ENCODE measurements at places on chromosomes 12 and 14. TPM values are rescaled to one million over a fixed set of nuclear protein-coding genes. Genes with fewer than 3 reads are reported as not detected.

- peak; percentile 65 for DNase-seq
Observed at GRCh38 chr14:89617481-89618329, 200.7 kb upstream of the FOXN3 start.

Gene DCN
- total RNA-seq, result 120 TPM

DNA sequence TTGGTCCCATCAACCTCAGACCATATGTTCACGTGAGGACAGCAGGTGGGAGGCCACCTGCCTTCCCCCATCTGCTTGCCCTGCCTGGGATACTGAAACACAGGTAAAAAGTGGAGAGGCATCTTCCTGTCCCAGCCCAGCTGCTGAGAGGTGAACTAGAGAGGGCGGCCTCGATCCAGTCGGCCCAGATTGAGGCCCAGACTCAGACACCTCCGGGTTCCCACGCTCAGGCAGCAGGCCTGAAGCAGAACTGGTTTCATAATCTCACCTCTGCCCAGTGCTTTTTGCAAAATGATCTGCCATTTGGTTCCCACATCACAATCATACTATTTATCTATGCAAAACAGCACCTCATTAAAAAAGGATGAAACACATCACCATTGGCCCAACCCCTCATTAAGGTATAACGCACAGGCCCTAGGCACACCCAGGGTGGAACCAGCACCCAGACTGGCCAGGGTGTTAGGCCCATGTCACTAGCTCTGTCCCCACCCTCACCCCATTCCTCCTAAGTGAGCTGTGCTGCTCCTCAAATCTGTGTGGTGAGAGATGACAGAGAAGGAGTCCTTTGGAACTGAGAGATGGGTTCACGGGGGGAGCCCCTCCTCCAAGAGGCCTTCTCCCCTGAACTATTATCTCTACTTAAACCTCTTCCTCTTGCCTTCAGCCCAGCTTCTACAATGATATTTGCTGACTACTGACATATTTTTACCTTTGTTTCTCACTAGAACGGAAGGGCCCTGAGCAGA lies 81.1 kb downstream of the ZFP36L1 start:
- DNase-seq, result no peak

GRCh38 chr12:56720731-56721151 lies 4.4 kb downstream of the NACA start:
- DNase-seq, result no peak

Gene CPNE6
- 0.36 TPM for total RNA-seq

DNA sequence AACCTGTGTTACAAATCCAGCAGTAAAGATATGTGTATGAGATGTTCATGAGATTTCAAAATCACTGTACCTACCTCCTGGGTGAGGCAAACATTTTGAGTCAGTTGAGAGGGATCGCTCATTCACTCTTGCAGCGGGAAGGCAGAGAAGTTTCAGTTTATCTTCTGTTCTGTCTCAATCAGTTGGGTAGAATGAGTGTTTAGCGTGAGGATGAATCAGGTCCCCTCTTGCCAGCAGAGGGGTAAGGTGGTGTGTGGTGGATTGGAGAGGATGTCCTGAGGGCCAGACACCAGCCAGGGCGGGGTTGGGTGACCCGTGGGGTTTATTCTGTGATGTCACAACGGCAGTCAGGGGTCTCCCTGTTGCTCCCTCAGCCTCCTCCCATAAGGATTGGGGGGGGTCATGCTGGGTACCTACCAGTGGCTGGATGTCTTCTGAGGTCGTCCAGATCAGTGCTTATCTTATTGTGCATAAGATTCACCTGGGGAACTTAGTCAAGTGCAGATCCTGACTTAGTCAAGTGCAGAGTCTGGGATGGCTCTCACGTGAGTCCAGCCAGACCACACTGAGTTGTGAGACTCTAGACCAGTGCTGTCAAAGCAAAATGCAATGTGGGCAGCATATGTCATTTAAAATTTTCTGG lies at the start of gene GSG1:
TSS of gene GSG1 (minus strand) at position 277 of the 643 bp plus-strand sequence. CDS start at position 122, 155 bp downstream.
- no peak for DNase-seq

DNA sequence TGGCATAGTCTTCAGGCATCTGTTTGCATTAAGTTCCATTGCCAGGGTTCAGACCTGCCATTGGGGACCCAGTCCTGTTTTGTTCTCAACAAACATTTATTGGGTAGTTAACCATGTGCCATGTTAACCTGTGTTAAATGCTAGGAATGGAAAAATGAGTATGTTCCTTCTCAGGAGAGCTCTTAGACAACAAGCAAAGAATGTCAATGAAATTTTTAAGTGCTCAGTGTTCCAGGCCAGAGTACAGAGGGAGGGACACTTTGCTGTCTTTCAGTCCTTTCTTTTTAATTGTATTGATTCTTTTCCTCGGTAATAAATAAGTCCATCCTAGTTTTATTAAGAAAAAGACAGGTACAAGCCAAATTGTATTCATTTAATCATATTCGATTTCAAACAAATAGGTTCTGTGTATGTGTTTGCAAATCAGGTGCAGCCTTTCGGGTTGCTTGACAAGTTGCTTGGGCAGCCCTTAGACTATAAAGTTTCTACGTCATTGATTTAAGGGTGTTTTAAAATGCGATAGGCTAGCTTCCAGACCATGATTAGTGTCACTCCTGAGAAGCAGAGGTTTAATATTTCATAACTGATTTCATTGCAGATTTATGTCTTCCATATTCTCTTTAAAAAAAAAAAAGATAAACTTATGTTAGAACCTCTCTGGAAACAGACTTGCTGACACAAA lies 123.1 kb downstream of the DERA start:
- DNase-seq, result no peak

DNA sequence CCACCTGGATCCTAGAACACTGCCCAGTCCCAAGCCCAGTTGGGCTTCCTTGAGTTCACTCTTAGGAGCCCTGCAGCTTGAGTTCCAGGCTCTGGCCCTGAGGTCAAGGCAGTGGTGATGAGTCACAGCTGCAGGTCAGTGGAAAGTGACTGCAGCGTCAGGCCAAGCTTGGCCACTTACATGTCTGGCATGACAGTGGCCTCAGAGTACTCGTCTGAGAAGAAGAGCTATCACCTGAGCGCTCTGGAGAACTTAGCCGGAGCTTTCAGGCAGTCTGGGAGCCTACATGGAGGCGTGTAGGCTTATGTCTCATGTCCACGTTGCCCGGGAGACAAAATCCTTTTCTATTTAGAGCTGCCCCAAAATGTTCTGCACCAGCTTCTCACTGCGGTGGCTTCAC lies 75.6 kb downstream of the ARL6IP4 start:
- no peak for DNase-seq

DNA sequence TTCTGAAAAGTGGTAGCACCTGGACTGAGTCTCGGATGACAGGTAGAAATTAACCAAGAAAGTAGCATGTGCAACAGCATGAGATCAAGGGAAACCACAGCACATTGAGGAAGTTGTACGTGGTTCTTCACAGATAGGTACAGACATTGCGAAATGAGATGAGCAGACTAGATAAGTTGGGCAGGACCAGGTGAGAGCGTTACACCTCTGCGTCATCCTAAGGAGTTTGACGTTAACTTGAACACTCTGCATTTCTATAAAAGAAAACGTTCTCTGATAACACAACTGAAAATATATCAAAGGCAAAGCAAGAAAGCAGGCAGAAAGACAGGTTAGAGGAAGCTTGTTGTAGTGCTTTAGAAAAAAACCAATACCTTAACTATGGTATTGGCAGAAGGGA lies 98.5 kb upstream of the RASSF8 start:
- DNase-seq, result no peak

DNA sequence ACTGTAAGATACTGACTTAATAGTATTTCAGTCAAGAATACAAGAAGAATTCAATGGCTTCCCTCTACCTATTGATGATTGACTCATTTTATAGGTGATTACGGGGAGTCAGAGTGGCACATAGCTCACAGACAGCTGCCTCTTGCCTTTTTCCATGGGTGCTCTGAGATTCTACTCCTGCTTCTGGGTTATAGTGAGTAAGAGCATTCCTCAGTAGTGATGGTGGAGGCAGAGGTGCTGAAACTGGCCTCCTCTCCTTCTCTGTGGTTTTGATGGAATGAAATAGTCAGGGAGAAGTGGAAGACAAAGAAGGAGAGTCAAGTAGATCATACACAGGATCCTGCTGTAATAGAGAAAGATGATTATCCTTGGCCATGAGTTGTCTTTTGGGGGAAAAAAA lies 438.2 kb upstream of the FAR2 start:
- DNase-seq, result no peak

DNA sequence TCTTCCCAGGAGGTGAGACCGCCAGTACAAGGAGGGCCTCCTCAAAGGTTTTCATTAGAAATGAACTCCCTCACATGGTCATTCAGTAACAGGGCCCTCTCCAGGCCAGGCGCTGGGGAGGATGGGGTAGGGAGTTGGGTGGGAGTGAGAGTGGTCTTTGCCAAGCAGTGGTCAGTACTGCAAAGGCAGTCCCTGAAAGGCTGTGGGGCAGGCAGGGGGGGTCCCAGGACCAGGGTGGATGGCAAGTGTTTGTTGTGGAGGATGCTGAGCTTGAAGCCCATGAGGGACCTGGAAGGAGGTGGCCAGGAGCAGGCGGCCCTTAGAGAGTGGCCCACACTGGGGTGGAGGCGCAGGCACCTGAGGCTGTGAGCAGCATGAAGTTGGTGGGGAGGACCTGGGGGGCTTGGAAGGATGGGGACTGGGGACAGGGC lies 26.1 kb downstream of the CEP170B start:
- DNase-seq, result no peak

Gene TMEM121
- total RNA-seq, result 12.5 TPM

Gene EID3
- total RNA-seq, result 8.5 TPM

Gene SYNDIG1L
- total RNA-seq, result 0.73 TPM

Gene CLEC4A
- 0.27 TPM for total RNA-seq

Gene TMEM253
- not detected for total RNA-seq

Gene C12orf50
- 0.36 TPM for total RNA-seq

- no peak for DNase-seq
Observed at GRCh38 chr14:55605793-55606192, 25.8 kb downstream of the KTN1 start.

Gene LETMD1
- 64.0 TPM for total RNA-seq

GRCh38 chr14:55577229-55577628 lies 2.8 kb upstream of the KTN1 start:
- DNase-seq, result no peak

- no peak for DNase-seq
Observed at GRCh38 chr12:974271-974862, 16.7 kb upstream of the ERC1 start.

DNA sequence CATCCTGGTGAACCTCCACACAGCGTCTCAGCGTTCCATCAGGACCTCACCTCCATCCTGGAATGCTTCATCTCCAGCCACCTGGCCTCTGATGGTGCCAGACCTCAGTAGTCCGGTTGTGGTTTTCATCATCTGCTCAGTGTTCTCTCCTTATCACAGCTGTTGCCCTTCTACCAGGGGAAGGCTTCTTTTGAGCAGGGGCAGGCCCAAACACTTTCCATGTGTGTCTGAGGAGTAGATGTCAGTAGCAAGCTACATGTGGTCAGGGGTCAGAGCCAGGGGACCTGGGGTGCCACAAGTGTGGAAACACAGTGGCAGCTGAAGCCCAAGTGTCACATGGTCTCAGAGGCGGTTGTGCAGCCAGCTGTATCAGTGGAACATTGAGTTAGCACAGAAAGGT lies 30.2 kb upstream of the FGD4 start:
- DNase-seq, result no peak

- no peak for DNase-seq
Observed at GRCh38 chr12:124218243-124218560, 76.7 kb upstream of the RFLNA start.

Gene ASB2
- total RNA-seq, result 0.54 TPM

GRCh38 chr12:13962699-13963098 lies 18.7 kb downstream of the GRIN2B start:
- DNase-seq, result no peak

GRCh38 chr12:32605326-32606095 lies 73.6 kb upstream of the DNM1L start:
- DNase-seq, result no peak

DNA sequence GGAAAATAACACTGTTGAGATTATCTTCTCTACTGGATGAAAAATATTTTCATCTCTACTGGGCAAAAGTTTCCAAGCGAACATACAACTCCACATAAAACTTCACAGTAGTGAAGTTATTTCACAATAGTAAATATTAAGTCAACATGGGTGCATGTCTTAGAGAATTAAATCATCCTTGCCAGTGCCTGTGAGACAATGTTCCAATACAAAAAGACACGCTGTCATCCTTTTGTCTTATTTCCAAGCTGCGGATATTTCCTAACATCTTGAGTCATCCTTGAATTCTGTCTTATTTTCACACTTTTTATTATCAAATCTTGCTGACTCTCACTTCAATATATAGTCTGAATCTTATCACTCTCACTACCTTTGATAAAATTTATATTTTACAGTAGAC lies 142.9 kb upstream of the KITLG start:
- DNase-seq, result no peak

Gene MFAP5
- 1.4 TPM for total RNA-seq

- no peak for DNase-seq
Observed at GRCh38 chr12:92010853-92011701, 134.6 kb downstream of the BTG1 start.

Gene SLC25A21
- total RNA-seq, result 1.7 TPM

DNA sequence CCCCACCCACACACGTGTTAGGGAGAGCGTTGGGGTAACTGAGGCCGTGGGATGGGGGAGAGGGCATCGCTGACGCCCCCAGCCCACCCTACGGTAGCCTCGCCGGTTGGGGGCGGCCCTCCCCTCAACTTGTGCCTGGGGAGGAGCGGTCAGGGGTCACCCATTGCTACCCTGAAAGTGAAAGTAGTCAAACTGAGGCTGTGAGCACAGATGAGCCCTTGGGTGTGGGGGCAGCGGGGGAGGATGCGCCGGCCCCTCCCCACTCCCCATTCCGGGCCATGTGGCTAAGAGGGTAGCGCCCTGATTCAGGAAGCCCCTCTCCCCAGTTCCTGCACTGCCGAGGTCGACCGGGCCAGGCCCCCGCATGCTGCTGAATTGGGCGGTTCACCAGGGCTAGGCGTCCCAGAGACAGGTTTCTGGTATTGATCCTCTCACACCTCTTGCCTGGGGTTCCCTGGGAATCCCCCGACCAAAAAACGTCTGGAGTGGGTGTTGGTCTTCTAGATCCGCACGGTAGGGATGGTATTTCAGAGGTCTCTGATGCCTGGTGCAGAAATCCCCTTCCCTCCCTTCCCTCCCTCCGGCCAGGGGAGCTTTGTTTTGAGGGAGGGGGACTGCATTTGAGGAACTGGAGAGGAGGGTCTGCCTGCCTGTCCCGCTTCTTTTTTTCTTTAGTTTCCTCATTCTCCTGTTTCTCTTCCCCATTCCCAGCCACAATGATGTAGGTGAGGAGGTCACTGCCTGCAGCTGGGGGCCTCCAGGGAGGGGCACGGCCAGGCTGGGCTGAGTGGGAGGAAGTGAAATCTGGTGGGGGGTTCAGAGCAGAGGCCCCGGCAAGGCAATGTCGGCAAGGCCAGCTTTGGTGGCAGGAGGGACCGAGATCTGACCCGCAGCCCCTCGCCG lies 1.0 kb downstream of the SH2B3 start:
- DNase-seq, result no peak

GRCh38 chr12:49428793-49429192 lies 61.5 kb downstream of the SPATS2 start:
- DNase-seq, result no peak

Gene COX8C
- total RNA-seq, result not detected

Gene WDHD1
- 13.0 TPM for total RNA-seq
